DMS153 (cell line): ENCODE measurements at places on chromosomes 1 and 21.

GRCh38 chr1:186882372-186883134 is 53.8 kb downstream of the PLA2G4A start:
- DNase-seq = no peak

GRCh38 chr1:239858057-239858456 is 233.6 kb upstream of the FMN2 start:
- no peak for DNase-seq

- no peak for DNase-seq
Measured at GRCh38 chr1:245074232-245074747, 80.5 kb upstream of the KIF26B start.

GRCh38 chr1:178342745-178343144 is 154.0 kb downstream of the CLEC20A start:
- DNase-seq = no peak

DNA sequence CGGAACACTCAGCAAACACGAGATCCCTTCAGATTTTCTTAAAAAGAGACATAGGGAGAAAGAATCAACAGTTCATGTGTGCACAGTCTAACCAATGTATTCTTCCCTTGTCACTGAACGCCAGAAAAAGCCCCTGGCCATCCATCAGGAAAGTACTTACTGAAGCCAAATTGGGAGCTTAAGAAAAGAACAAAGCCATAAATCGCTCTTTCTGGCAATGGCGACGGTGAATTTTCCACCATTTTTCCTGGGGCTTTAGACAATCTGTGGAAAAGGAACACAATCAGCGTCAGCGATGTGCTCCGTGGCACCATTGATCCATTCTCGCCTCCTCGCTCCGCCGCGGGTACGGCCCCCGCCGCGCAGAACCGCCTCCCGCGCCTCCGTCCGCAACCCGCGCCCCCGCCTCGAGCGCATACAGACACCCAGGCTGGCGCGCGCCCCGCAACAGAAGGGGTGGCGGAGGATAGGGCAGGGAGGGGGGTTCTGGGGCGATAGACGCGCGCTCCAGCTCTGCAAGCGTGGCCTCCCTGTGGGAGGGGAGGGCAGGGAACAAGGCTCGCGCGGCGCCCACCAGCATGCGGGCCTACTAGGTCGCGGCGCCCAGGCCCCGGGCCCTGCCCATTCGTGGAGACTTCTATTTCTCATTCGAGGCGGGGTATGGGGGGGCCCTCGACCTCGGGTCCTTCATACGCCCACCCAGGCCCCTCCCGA is 440 bp downstream of the PIGP start:
- DNase-seq = no peak

GRCh38 chr1:11461531-11462137 is 17.3 kb upstream of the DISP3 start:
- DNase-seq = no peak

GRCh38 chr1:166283190-166283589 is 116.4 kb upstream of the FAM78B start:
- no peak for DNase-seq

DNA sequence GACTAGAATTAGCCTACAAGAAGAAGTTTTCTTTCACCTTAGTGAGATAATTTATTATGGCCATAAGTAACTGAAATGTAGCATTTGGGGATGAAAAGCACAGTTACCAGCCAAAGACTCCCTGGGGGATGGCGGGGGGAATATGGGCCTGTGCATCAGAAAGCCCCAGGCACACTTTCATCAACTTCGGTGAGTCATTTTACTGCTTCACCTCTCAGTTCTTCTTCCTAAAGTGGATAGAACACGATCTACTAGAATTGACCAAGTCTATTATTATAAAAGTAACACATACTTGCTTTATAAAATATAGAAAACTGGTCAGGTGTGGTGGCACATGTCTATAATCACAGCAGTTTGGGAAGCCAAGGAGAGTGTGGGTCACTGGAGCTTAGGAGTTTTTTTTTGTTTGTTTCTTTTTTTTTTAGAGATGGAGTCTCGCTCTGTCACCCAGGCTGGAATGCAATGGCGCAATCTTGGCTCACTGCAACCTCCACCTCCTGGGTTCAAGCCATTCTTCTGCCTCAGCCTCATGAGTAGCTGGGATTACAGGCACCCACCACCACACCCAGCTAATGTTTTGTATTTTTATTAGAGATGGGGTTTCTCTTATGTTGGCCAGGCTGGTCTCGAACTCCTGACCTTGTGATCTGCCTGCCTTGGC is 141.8 kb downstream of the ZZZ3 start:
- DNase-seq = no peak

- DNase-seq = no peak
Measured at GRCh38 chr1:151406176-151406575, 6.8 kb downstream of the PSMB4 start.

GRCh38 chr21:44666401-44667320 is at the start of gene KRTAP12-2:
Gene KRTAP12-2 (minus strand): TSS chr21:44666927. CDS start chr21:44666886, 41 bp downstream.
- no peak for DNase-seq

DNA sequence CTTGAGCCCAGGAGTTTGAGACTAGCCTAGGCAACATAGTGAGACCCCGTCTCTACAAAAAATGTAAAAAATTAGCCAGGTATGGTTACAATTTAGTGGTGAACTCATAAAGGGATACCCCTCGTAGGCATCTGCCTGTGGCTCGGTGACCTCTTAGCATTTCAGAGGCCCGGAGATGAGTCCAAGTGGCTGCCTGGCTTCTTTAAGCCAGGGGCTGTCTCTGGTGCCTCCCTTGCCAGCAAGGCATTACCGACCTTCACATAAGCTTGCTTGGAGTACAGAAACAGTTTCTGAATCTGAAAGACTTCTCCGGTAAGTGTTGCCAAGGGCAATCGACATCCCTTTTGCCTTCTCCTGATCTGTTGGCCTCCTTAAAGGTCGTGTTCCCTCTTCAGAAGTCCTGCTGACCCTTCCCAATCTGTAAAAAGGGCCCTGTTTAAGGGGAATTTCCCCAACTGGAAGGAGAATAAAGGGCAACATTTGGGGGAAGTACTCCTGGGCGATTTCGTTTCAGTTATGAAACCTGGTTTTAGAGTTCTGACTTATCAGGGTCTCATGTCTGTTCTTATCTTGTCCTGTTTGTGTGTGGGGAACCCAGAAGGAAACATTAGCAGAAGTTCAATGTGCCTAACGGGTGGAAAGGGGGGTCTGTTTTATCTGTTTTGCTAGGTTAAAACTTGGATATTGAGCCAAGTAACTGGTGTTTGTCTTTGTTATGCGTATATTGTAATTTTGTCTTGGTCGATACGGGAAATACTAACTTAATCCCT is 32.9 kb downstream of the KIFAP3 start:
- no peak for DNase-seq
